CD4-positive, alpha-beta T cell treated with Interleukin-4 for 1 hour (primary cell): ENCODE measurements at places on chromosomes 2 and 18.

GRCh38 chr2:16190446-16191270 lies 250.3 kb downstream of the MYCN start:
- no peak for DNase-seq

- no peak for DNase-seq
These were observed 130.0 kb downstream of the NDUFA10 start for GRCh38 chr2:239895116-239895515.

DNA sequence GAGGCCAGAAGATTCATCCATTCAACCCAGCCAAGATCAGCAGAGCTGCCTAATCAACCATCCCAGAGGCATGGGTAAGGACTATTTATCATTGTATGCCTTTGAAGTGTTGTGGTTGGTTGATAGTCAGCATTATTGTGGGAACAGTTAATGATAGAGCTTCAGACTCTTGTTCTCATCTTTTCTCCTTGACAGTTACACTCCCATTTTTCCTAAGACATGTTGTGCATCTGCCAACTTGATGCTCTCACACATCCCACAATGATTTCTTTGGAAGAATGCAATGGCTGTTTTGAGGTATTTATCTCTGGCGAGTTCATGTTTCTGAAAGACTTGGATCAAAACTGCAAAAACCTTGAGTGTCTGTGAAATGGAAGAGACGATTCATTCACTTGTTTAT lies 55.4 kb downstream of the FASTKD2 start:
- no peak for DNase-seq

GRCh38 chr18:35458677-35459441 lies 38.9 kb downstream of the INO80C start:
- no peak for DNase-seq

GRCh38 chr2:27582129-27582694 lies 630 bp upstream of the ZNF512 start:
- no peak for DNase-seq

- DNase-seq: no peak
These were observed 552.9 kb downstream of the FBXO15 start for GRCh38 chr18:73594749-73595148.

GRCh38 chr2:19855542-19856431 lies 46.0 kb downstream of the TTC32 start:
- no peak for DNase-seq

GRCh38 chr18:35619941-35620340 lies 38.4 kb downstream of the GALNT1 start:
- no peak for DNase-seq

GRCh38 chr2:8510519-8510918 lies 171.3 kb upstream of the ID2 start:
- no peak for DNase-seq

GRCh38 chr2:60555783-60556139 lies 2.3 kb upstream of the BCL11A start:
- peak; percentile 28 for DNase-seq

GRCh38 chr2:194203898-194204297 lies 1453.1 kb upstream of the SLC39A10 start:
- DNase-seq: no peak

DNA sequence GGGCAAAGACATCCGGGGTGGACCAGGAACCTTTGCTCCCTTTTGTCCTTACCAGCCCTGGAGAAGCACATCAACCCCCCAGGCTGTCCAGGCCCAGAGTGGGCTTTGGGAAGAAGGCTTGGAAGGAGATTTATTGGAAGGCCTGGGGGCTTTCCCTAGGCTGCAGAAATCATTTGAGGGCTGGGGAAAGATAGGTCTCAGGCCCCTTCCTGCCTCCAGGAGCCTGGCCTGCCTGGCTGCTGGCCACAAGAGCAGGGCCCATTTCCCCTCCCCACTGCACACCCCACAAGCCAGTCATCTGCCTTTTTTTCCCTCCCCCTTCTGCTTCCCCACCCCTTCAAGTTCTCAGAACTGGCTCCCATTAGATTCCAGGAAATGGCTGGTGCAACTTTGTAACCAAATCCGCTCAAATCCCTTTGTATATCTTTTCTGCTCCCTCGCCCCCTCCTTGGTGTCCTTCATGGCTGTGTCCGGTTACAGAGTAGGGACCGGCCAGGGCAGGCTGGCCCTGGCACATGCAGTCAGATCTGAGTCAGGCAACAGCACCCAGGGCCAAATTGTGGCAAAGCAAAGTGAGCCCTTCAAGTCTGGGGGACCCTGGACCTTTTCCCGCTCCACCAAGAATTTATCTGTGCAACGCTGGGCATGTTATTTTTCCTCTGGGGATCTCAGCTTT lies 20.8 kb upstream of the TNP1 start:
- no peak for DNase-seq

GRCh38 chr2:23420840-23421476 lies 36.0 kb downstream of the KLHL29 start:
- DNase-seq: no peak

GRCh38 chr18:79389689-79390088 lies 6.0 kb upstream of the NFATC1 start:
- no peak for DNase-seq

DNA sequence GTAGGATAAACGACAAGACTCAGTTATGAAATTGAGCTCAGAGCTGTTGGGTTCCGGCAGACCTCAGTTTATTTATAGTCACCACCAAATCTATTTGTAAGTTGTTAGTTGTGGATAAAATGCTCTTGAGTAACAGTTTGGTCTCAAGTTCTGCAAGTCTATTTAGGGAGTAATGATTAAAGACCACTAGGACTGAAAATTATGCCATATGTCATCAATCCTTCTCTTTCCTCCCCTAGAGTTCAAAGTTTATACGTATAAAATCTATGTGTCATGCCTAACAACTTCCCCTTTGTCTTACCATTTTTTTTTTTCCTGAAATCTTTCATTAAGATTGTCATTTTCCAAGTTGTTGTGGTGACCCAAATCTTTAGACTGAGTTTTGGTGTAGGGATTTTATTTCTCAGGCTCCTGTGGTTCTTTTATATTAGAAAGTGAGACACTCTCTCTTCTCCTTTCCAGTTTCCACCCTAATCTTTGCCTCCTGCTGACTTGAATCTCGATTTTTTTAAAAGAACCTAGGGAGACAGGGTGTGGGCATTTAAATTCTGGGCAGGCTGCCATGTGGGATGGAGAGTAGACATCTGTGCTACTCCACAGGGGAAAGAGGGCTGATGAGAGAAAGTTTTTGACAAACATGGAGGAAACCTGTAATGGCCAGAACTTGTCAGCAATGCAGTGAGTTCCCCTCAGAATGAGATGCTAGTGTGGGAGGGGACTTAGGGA lies 51.0 kb downstream of the LAMA3 start:
- no peak for DNase-seq

DNA sequence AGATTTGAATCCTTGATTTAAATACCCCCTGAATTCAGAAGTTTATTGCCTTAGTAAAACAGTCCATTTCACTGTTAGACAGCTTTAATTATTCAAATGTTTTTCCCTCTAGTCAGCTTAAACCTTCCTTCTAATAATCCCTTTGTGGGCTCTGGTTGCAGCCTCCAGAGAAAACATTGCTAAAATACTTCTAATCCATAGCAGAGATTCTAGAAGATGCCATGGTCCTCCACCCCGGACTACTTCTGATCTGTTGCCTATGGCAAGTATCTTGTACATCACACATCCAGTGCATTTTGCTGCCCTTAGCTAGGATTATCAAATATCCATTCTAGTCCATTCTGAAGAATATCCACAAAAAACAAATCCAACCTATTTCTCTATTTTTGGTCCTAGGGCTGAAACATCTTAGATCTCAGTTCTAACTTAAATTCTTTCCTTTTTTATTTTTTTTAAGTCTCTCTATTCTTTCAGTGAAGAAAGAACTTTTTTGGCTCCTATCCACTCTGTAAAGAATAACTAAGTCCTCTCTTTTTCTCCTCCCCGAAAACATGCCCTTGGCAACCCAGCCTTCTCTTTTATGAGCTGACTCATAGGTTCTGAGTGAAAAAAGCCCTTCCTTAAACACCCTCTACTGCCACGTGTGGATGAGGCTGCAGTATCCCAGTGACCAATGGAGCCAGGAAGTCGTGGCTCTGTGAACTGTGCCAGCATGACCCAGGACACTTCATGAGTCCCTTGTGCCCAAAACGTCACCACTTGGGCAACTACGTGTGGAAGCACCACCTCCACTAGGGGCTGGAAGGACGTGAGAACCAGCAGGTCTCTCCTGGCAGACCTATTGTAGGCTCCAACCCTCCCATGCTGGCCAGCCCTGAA lies 349.8 kb downstream of the TNS1 start:
- no peak for DNase-seq
